ENCODE measurements at places on chromosomes 3 and 15.

DNA sequence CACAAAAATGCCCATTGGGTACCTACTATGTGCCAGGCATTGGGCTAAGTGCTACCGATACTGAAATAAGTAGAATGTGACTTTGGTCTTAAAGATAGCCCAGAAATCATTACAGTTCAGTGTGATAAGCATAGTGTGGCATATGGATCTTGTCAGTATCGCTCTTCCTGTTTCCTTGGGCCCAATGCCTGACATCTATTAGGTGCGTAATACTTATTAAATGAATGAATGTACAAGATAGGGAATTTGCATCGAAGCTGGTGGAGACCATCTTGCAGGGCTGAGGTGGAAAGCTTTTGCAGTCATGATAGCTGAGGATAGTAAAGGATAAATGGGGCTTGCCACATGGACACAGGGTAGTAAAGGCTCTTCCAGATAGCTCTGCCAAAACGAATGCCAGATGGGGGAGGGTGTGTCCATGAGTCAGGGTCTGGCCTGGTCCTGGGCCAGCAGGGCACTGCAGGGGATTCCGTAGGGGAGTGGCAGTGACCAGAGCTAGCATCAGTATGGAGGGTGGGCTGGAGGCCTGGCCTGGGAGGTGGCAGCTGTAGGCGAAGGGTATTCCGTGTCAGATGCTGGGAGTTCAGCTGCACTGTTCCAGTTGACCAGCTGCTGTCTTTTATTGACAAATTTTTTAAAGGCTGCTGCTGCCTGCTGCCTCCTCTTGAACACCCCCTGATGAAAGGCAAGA, 23.5 kb downstream of the TSEN2 start:
- DNase-seq = no peak

DNA sequence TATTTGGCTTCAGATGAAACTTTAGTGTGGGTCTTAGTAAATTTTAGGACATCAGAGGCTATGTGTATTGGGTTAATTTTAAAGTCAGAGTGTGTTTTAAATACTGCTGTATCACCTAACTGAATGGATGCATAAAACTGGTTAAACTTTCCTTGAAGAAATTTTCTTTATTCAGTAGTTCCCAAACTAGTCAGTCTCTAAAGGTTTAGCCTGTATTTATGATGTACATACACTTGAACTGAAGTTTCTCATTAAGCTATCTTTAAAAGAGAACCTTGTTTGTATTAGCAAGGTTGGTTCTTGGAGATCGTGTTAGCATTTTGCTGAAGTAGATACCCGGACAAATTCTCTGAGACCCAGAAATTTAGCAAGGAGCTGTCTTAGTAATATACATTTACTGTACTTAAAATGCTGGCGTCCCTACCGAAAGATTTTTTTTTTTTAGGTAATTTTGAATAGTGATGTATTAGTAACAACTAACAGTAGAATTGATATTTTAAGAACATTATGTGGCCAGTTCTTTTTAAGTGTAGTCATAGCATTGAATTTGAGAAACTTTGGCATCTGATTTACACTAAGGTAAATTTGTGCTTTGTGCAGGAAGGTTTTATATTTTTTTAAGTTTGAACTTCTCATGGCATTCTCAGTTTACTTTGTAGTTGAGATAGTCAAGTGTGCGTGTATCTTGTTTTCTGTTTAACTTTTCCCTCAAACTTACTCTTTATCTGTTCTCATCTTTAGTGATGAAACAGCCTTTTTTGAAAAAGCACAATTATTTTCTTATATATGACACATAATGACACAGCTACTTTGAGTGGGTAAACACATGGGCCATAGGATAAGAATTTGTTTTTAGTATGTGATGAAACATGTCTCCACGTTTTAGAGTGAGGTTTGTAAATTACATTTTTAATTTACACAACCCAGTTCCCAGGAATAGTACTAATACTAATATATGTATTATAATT, 2.9 kb downstream of the DIPK2A start:
- DNase-seq = no peak

DNA sequence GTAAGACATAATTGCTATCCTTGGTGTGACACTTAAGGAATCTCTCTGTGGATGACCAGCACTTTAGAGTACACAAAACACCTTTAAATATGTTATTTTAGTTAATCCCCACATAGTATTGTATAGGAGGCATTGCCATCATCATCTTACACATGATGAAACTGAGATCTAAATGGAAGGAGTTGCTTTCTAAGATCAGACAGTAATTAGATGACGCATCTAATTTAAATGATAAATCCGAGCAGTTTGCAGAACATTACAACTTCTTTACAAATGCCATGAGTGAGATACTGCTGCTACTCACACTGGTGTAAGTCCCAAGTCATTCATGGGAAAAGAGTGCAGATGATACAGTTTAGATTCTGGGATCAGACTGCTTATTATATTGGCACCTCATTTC, 431.9 kb downstream of the MFSD1 start:
- no peak for DNase-seq

- no peak for DNase-seq
Observed at GRCh38 chr3:136193278-136194054, 2.7 kb downstream of the MSL2 start.

DNA sequence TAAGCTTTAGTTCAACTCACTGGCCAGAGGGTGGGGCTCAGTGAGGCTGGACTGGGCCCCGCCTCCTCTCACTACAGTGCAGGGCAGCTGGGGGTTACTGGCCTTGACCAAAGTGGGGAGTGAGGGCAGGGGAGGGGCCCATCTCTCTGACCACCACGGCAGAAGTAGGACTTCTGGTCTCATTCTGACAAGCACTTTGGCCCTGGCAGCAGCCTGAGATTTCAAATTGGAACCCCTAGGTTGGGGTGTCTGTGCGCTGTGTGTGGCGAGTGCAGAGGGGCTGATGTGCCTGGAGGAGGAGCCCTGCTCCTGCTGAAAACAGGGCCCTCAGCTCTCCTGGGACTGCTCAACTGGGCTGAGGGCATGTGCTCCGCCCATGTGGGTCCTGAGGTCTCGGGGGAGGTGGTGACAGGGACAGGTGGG, 60.3 kb upstream of the RPL32 start:
- no peak for DNase-seq

DNA sequence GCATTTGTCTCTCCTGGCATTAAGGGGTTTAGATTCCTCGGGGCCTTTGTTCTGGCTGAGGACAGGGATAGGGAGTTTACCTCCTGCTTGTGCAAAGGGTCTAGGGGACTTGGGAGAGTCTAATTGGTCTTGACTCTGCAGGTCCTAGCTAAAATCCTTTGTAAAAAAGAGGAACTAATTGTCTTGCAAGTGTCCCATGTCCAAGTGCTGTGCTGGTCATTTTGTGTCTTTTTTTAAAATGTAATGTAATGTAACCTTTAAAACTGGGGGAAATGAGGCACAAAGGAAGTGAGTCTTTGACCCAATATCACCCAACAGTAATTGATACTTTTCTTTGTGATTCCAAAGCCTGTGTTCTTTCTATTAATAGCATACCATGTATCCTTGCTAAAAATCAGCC, 14.9 kb upstream of the C3orf80 start:
- DNase-seq = no peak

GRCh38 chr3:103706671-103707070, 1271.9 kb downstream of the ZPLD1 start:
- no peak for DNase-seq

- DNase-seq = no peak
Observed at GRCh38 chr3:59450946-59451763, 401.3 kb upstream of the CFAP20DC start.

- no peak for DNase-seq
Observed at GRCh38 chr15:66951531-66952320, 113.7 kb upstream of the SMAD3 start.

Data from left renal pelvis (tissue), 4 donors.